ENCODE measurements at places on chromosomes 4 and X.

- no peak overlapping the region for H3K4me3 ChIP-seq
- no peak for DNase-seq
- no peaks in the 10 kb centered on the region for H3K36me3 ChIP-seq
- no peak overlapping the region for H3K27ac ChIP-seq
Observed at GRCh38 chrX:17496407-17496806, 121.4 kb downstream of the NHS start.

- no peaks in the 10 kb centered on the region for H3K36me3 ChIP-seq
- no peak overlapping the region for H3K4me3 ChIP-seq
- H3K27ac ChIP-seq = no peak overlapping the region
- no peaks in the 10 kb centered on the region for H3K27me3 ChIP-seq
- H3K4me1 ChIP-seq = no peaks in the 10 kb centered on the region
Observed at GRCh38 chr4:64497491-64497890, 88.2 kb upstream of the TECRL start.

GRCh38 chrX:134718105-134718965, 60.1 kb upstream of the PLAC1 start:
- H3K36me3 ChIP-seq = no peaks in the 10 kb centered on the region
- H3K4me3 ChIP-seq = no peak overlapping the region
- H3K4me1 ChIP-seq = peaks cover 21% of the 10 kb centered on the region
- H3K27me3 ChIP-seq = peaks cover 20% of the 10 kb centered on the region
- DNase-seq = no peak

GRCh38 chrX:133175162-133175561, 43.0 kb downstream of the TFDP3 start:
- H3K36me3 ChIP-seq = no peaks in the 10 kb centered on the region
- H3K4me1 ChIP-seq = no peaks in the 10 kb centered on the region
- no peak for DNase-seq
- no peak overlapping the region for H3K27ac ChIP-seq
- no peak overlapping the region for H3K4me3 ChIP-seq
- H3K27me3 ChIP-seq = peaks cover 33% of the 10 kb centered on the region

DNA sequence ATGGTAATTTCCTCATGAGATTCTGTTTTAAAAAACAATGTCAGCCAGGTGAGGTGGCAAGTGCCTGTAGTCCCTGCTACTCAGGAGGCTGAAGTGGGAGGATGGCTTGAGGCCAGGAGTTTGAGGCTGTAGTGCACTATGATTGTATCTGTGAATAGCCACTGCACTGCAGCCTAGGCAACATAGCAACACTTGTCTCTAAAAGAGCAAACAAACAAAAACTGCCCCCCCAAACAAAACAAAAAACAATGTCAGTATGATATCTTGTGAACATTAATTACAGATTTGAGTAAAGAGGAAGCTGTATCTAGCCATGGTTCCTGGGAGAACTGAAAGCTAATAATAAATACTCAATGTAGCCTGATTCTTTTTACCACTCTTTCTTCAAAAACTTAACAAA, 6.8 kb upstream of the MSL3 start:
- no peak for DNase-seq
- H3K4me1 ChIP-seq = peaks cover 5% of the 10 kb centered on the region
- H3K4me3 ChIP-seq = no peak overlapping the region
- H3K36me3 ChIP-seq = no peaks in the 10 kb centered on the region
- peaks cover 39% of the 10 kb centered on the region for H3K27me3 ChIP-seq
- no peak overlapping the region for H3K27ac ChIP-seq

GRCh38 chrX:111483135-111483534, 28.3 kb upstream of the SERTM2 start:
- no peaks in the 10 kb centered on the region for H3K4me1 ChIP-seq
- no peak overlapping the region for H3K4me3 ChIP-seq
- H3K36me3 ChIP-seq = no peaks in the 10 kb centered on the region
- peaks cover 48% of the 10 kb centered on the region for H3K27me3 ChIP-seq
- H3K27ac ChIP-seq = no peak overlapping the region

GRCh38 chr4:81714291-81714690, 242.6 kb upstream of the RASGEF1B start:
- DNase-seq = no peak
- peaks cover 9% of the 10 kb centered on the region for H3K4me1 ChIP-seq
- no peak overlapping the region for H3K4me3 ChIP-seq

DNA sequence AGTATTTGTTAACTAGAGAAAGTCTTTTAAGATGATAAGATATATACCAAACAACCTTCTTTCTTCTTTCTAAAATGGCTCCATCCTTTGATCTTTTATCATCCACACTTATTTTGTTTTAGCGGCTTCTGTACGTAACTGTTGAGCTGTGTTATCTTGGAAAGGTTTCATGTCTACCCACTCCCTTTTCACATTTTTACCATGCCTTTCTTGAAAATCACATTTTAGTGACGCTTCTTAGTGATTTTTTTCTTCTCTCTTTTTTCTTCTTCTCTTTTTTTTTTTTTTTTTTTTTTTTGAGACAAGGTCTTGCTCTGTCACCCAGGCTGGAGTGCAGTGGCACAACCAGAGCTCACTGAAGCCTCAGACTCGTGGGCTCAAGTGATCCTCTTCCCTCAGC, 135.1 kb downstream of the CHIC2 start:
- H3K27ac ChIP-seq = no peak overlapping the region
- no peak for DNase-seq
- H3K36me3 ChIP-seq = no peaks in the 10 kb centered on the region
- H3K27me3 ChIP-seq = peaks cover 8% of the 10 kb centered on the region
- no peak overlapping the region for H3K4me3 ChIP-seq

DNA sequence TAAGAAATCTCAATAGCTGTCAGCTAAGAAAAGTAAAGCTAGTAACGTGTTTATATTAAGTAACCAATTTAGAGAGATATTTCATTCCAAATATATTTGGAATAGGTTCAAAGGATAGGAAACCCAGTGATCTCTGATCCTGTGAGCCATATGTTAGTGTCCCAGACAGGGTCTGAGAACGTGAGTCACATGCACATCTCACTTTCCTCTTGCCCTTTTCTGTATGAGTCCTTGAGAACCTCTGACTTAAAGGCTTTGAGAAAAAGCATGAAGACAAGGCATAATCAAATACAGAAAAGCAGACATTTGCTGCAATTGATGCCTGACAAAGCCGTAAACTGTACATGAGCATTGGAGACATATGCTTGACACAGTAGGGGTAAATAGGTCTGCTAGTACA, 655.1 kb upstream of the ADGRL3 start:
- no peaks in the 10 kb centered on the region for H3K27me3 ChIP-seq
- DNase-seq = no peak
- no peak overlapping the region for H3K4me3 ChIP-seq

- no peaks in the 10 kb centered on the region for H3K27me3 ChIP-seq
- H3K4me3 ChIP-seq = no peak overlapping the region
- no peak overlapping the region for H3K27ac ChIP-seq
- H3K36me3 ChIP-seq = no peaks in the 10 kb centered on the region
- H3K4me1 ChIP-seq = no peaks in the 10 kb centered on the region
Observed at GRCh38 chr4:179867300-179867878, 2375.8 kb upstream of the TENM3 start.

DNA sequence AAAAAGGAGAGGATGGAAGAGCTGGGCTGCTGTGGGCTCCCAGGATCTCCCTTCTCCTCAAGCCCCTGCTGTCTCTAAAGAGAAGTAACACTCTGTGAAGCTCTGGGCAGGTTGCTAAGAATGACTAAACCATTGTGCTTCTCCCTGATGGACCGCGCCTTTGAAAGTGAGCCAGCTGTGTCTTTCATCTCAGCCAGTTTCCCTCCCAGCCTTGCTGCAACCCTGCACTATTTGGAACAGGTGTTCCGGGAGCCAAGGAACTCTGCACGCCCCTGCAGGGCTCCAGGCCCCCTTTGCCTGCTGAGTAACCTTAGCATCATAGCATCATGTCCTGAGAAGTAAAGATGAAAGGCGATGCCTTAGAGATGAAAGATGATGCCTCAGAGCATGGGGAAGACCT, 39.7 kb downstream of the SMIM20 start:
- H3K27me3 ChIP-seq = peaks cover 46% of the 10 kb centered on the region
- H3K27ac ChIP-seq = no peak overlapping the region
- no peak for DNase-seq
- no peak overlapping the region for H3K4me3 ChIP-seq
- peaks cover 15% of the 10 kb centered on the region for H3K4me1 ChIP-seq

DNA sequence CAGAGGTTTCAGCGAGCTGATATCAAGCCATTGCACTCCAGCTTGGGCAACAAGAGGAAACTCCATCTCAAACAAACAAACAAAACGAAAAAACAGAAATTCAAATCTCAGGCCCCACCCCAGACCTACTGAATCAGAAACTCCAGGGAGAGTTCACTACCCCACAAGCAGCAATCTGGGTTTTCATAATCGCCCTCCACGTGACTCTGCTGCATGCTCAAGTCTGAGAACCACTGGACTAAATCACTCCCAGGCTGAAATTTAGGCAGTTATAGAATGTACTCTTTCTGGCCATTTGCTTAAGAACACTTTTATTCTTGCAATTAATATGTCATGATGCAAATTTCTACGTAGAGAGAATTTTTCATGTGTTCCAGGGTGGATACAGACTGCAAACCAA, 287.3 kb downstream of the USP46 start:
- peaks cover 6% of the 10 kb centered on the region for H3K27me3 ChIP-seq
- no peak overlapping the region for H3K4me3 ChIP-seq
- no peak for DNase-seq
- no peak overlapping the region for H3K27ac ChIP-seq

Measured in activated T-cell treated with anti-CD3 and anti-CD28 coated beads, Interleukin-2, amount 50 U/mL, for 72 hours (primary cell).